NCI-H187 (cell line): ENCODE measurements at places on chromosomes 3 and 15.

- DNase-seq: no peak
Measured at GRCh38 chr3:9793161-9793781, 389 bp downstream of the ARPC4 start.

DNA sequence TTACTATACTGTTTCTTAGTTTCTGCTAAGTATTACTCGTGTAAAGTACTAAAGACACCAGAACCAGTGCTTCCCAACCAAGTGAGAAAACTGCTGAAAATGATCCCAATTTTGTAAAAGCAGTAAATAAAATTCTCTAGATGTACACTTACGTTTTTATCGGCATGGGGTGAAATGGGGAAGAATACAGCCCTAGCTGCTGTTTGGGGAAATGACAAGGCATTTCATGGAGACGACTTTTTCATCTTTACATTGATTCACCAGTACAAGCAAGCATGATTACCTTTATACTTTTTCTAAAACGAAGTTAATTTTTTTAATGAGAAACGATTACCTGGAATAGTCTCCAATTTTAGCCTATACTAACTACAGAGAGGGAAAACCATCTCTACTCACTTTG, 1.4 kb downstream of the PSMD6 start:
- DNase-seq: no peak

- no peak for DNase-seq
Measured at GRCh38 chr3:187758318-187758955, 13.2 kb upstream of the BCL6 start.

DNA sequence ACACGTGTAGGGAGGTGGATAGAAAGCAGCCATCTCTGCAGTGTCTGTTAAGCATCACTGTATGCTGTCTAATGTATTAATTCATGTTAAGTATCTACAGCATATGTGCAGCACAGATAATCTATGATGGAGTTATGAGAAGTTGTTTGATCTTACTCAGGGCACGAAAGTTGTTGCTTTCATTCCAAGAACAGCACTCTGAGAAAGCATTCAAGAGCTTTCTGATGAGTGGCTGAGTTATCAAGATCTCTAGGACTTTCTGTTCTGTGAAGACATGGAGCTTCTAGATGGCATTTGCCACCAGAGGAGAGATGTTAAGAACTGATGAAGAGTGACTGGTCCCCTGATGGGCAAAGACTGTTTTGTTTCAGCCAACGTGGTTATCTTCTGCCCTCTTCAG, 22.6 kb upstream of the TPRG1 start:
- no peak for DNase-seq

DNA sequence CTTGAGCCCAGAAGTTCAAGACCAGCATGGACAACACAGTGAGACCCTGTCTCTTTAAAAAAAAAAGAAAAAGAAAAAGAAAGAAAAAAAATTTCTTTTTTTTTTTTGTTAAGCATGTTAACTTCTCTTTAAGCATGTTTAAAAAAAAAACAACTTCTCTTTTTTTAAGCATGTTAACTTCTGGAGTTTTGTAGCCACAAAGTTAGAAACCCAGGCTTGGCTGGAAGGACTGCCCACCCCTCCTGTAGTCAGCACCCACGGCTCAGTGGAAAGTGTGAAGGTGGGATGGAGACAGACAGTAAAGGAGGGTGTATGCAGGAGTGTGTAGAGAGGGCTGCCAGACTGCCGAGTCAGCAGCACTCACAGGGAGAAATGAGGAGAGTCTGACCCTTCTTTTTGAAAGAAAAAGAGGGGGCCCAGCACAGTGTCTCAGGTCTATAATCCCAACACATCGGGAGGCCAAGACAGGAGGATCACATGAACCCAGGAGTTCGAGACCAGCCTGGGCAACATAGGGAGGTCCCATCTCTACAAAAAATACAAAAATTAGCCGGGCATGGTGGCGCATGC, 33.2 kb downstream of the GOLGA8S start:
- DNase-seq: no peak
